ENCODE measurements at places on chromosomes 6 and 20.
A peak's percentile ranks its signal among the peaks of the same experiment; 100 is the strongest.

DNA sequence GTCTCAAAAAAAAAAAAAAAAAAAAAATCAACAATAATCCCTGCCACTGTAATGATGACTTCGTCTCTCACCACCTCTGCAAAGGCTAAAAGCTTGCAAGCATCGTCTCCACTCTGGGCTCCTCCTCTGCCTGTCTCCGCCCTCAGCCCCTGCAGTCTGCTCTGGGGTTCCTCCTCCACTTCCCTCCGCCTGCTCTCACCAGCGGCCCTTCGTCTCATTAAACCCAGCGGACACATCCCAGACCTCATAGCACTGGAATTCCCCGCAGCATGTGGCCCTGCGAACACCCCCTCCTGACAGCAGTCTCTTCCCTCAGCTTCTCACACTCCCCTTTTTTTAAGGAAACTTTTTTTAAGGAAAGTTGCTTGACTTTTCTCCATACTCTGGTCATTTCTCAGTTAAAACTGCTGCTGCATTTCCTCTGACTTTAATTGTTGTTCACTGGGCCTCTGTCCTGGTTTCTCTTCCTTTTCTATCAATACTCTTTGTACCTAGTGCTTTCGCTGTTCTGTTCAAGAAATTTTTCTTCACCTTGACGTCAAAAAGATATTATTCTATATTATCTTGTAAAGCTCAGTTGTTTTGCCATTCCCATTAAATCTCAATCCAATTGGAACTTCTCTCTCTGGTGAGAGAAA is 70.9 kb upstream of the PLEKHG1 start:
- DNase-seq: no peak

- DNase-seq: no peak
Observed at GRCh38 chr20:50240092-50240491, 49.5 kb downstream of the CEBPB start.

DNA sequence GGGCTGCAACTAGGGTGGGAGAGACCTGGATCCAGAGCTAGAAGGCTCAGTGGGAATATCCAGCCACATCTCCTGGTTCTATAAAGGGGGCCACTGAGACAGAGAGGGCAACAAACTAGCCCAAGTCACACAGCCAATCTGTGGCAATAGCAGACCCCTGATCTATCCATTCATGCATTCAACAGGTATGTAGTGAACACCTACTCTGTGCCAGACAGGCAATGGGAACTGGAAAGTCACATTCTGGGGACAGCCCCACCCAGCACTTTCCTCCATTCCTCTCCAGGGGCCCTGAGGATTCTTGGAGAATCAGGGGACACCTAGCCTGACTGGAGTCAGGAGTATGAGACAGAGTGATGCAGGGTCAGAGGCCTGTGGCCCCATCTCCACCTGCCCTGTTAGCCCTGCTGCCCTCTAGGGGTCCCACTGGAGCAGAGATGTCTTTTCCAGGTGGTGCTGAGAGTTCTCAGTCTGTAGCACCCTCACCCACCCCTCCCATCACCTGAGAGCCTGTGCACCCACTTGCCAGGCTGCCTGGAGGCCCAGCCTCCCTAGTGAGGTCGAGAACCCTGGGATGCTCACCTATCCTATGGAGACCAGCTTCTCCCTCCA is 13.6 kb downstream of the BPIFA2 start:
- no peak for DNase-seq

DNA sequence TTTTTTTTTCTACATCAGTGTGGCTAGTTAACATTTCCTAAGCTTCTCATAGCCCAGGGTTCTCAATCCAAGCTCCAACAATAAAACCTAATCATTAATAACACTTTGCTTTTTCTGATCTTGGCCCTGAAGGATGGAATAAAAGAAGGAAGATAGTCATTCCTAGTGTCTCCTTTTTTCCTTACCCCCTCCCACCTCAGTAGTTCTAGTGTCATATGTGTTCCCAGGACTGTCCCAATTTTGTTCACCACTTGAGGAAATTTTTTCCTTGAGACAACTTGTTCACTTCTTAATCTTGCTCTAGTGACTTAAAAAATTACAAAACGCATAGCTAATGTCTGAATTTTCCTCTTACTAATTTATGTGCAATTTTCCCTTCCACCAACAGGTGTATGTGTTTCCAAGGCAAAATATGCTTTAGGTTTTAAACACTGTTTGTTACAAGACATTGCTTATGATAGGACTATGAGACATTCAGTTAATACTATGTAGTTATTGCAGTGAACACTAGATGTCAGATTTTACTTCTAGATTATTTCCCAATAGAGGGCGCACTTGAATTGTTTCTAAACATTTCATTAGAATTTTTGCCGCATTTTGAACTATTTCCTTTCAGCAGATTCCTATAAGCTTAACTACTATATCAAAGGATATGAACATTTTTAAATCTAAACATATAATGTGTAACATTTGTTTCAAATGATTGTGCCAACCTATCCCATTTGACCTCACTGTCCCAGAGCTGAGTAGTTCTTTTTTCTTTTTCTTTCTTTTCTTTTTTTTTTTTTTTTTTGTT is 18.5 kb upstream of the C6orf141 start:
- no peak for DNase-seq

DNA sequence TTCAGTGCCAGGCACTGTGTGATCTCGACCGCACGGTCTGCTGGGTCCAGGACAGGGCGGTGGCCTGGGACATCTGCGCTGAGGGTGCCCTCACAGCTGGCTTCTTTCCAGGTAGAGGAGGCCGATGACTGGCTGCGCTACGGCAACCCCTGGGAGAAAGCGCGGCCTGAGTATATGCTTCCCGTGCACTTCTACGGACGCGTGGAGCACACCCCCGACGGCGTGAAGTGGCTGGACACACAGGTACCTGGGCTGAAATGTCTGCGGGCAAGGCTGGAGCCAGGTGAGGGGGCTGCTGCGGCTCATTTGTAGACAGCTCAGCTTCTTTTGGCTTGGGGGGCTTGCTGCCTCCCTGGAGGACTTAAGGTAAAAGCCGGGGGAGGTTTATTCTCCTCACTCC is 26.6 kb downstream of the PYGB start:
- no peak for DNase-seq

DNA sequence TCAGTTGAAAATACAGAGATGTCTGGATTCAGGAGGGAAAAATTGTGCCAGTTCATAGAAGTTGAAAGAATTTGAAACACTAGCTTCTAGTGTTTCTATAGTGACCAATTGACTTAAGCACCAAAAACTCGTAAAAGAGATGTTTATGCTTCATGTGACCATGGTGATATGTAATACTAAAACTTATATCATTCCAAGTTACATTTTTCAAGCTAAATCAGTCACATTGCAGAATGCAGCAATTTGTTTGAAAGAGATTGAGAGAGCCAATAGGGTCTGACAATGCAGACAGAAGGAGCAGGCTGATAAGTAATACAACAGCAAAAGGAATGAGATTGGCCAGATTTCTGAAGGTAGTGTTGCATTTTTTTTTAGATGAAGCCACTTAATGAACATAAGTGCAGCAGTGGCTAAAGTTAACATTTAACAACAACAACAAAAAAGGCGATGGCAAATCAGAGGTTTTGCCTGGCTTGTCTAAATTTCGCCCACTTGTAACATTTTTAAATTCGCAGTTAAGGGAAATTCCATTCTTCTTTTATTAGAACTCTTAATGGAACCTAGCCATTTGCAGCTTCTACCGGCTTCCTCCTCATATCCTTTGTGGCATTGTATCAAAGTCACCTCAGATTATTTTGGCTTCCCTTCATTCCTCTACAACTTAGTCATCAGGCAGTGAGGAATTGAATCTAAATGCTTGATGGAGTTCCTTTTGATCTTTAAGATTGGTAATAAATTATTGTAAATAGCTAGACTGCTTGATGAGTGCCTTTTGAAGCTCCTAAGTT is 484.0 kb upstream of the SOX4 start:
- no peak for DNase-seq

DNA sequence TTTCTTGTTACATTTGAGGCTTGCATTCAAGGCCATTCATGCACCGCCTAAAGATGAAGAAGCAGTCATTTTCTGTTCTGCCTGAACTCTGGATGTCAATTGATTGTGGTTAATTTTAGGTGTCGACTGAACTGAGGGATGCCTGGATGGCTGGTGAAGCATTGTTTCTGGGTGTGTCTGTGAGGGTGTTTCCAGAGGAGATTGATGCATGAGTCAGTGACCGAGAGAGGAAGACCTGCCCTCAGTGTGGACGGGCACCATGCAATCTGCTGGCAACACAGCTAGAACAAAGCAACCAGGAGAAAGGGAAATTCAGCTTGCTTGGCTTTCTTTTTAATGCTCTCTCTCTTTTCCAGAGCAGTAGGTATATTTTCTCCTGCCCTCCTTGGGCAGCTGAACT is 164.1 kb upstream of the ECI2 start:
- no peak for DNase-seq

DNA sequence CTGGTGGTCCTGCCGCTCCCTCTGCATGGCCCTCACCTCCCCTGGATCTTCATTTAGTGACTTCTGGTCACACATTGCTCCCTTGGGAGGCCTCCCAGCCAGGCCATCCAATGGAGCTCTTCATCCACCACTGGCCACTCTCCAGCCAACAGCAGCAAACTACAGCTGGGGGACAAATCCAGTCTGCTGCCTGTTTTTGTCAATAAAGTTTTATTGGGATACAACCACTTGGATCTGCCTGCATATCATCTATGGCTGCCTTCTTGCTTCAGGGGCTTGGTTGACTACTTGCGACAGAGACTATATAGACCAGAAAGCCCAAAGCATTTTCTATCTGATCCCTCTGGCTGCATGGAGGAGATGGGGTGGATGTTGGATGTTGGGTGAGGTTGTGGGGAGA is 156.6 kb upstream of the SULF2 start:
- no peak for DNase-seq

DNA sequence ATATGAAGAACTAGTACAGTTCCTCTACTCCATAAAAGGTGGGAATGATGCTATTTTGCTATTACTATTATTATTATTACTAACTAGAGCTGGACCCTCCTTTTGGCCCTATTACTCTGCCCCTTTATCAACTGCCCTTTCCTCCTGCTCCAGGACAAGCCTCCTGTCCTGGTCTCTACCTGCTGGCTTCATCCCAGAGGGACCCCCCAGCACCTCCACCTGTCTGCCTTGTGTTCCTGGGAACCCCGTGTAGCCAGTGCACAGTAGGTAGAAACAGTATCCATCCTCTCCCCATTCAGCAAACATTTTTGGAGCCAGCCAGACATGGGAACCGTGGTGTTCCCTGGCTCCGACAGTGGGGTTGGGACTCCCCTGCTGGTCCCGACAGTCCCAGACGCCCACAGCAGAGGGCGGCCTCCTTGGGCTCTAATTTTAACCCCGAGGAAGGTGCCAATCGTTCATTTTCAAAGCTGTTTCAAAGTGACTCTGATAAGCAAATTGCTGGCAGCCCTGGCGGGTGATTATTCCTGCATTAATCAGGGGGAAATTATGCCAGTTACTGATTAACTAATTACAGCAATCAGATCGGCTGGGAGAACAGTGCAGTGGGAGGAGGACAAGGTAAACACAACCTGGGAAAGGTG is 44.2 kb upstream of the MDGA1 start:
- no peak for DNase-seq

DNA sequence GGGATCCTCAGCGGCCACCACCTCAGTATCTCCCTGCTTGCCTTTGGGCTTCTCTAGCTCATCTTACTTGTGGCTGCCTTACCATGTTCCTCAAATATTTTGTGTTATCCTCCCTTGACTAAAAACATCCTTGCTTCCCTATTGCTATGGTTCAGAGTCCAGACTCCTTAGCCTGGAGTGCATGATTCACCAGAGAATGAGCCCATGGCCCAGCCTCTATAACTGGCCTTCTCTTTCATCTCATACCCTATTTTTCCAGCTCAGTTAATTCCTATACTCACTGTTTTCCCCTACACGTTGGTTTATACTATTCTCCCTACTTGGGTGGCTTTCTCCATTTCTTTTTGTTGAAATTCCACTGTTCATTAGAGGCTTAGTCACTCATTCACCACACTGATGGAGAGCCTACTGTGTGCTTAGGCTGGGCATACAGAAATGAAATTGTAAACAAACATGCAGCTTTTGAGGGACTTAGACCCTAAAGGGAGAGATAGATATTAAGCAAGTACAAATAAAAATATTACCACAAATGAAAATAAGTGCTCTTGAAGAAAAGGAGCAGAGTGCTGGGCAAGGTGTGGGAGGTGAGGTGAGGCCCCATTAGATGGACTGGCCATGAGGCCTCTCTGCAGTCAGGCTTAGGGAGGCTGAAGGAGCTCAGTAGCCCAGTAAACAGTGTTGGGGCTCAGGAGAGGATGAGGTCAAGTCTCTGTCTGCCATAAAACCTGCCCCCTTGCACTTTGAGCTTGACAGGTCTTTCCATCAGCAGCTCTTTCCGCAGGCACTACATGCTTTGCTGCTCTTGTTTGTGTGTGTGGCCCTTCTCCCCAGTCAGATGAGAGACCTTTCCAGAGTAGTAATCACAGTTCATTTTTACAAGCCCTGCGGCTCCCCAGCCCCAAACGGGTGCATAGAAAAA is 109.3 kb downstream of the TCP11 start:
- no peak for DNase-seq

DNA sequence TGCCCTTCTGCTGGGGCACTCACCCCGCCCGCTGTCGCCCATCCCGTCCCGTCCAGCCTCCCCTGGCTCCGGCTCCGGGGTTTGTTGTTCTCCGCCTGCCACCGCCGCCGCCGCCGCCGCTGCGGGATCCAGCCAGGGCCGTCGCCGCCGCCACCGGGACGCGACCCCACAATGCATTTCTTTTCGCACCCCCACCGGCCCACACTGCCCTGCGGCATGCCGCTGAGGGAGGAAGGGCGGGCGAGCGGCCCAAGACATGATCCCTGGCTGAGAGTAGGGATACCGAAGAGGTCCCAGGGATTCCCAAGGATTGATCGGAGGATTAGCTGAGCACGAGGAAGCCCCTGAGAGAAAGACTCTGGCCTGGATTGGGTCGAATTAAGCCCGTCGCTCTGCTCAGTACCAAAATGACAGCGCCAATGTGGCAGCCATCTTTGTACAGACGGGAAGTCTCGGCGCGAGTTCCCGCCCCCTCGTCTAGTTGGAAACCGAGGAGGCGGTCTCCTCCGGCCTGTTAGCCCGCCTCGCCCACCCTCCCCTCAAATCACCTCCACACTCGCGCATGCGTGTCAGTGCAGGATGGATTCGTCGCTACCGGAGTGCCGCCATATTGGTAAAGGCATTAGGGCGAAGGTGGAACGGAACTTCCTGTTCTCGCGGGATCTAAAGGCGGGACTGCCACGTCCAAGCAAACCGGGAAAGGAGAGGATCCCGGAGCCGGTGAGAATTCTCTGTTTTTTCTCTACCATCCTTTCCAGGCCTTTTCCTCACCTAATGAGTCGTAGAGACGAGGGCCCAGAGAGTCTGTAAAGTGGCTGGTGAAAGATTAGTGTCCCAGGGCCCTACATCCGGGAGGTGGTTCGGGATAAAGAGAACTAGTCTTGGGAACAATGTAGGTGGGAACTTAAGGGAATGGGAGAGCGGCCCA is at the start of the genes RXRB and SLC39A7:
TSS of gene RXRB (minus strand) at position 447 of the 928 bp plus-strand sequence. CDS start at position 258, 189 bp downstream.
TSS of gene SLC39A7 (plus strand) at position 649 of the 928 bp plus-strand sequence. CDS start 379 bp downstream, outside the sequence.
- peak; percentile 93 for DNase-seq

DNA sequence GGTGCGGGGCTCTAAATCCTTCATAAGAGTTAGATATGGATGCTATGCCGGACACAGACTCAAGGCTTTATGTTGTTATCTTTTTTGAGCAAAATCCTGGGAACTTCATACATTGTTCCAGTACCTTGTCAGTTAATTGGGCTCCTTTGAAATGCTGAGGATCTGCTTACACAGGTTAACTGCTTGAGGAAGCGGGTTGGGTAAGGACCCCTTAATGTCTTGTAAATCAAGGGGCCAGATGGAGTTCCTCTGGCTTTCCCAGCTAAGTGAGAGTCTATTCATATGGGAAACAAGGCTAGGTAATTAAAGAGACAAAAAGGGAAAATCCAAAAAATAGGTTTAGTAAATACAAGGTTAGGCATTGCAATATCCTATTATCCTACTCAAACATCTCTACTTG is 141.5 kb downstream of the OR2B2 start:
- no peak for DNase-seq

All from natural killer cell (primary cell).